ENCODE measurements at places on chromosomes 2 and 18.
A peak's percentile ranks its signal among the peaks of the same experiment; 100 is the strongest.

DNA sequence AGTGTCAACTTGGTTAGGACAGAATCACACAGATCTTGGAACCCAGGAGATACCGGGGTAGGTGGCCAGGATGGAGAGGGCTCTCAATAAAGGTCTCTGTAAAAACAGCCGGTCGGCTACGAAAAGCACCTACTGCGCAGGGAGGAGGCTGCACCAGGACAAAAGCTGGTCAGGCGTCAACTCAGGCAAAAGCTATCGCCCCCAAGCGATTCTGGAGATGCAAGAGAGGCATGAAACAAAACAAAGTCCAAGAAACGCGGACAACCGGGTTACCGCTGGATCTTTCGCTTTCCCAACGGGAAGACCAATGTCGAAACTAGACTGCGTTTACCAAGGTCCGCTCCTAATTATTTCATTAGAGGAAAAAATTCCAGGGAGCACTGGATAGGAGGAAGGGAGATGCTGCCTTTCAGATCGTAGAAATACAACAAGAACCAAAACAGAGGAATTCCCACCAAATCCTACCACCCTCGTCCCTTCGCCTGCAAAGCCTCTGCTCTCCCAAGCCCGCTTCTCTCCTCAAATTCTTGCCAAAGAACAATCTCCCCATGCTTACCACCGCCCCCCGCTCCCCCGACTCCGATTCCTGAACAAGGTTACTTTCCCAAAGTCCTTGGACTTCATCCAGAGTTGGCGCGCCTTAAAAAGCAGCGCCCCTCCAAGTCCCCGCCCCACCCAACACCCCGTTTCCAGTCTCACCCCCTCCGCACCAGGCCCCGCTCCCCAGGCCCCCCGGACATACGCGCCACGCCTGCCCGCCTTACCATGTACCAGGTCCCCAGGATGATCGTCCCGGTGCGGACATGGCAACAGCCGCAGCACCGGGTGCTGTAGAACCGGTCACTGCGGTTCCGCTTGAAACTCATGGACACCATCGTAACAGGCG is 539 bp downstream of the LAPTM4A start:
- H3K4me1 ChIP-seq, result peaks cover 11% of the 10 kb centered on the region
- DNase-seq, result no peak
- no peaks in the 10 kb centered on the region for H3K36me3 ChIP-seq
- H3K27ac ChIP-seq, result peak overlapping the region; percentile 95
- H3K27me3 ChIP-seq, result no peaks in the 10 kb centered on the region
- peak overlapping the region; percentile 57 for H3K4me3 ChIP-seq

DNA sequence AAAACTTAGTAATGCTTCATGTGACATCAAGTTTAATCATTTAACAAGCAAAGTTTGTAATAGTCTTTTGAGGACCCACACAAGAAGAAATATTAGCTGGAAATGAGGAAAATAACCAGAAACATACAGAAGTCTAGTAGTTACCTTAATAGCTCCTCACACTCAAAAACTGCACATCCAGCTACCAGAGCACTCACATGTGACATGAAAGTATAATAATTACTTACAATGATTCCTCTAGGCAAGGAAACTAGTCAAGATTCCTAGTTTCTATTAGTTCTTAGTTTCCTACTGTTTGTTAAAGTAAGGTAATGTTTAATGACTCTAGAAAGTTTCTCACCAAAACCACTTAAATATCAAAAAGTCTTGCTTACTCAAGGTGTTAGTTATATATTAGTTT is 335.8 kb downstream of the RAD51AP2 start:
- no peak for DNase-seq
- H3K4me1 ChIP-seq, result no peaks in the 10 kb centered on the region
- no peak overlapping the region for H3K27ac ChIP-seq
- no peak overlapping the region for H3K4me3 ChIP-seq

DNA sequence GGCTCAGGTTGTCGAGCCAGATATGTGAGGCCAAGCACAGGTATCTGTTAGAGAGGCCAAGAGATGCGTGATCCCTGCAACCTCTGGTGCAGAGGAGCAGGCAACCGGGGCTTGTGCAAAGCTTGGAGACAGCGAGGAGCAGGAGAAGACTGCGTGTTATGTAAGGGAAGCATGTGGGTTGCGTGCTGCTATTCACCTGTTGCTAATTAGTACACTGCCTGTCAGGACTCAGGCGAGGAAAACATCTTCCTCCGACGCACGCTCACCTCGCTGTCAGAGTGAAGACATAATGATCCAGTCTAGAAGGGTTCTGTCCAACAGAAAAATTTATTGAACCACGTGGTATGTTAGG is 102.5 kb downstream of the HNRNPLL start:
- H3K4me3 ChIP-seq, result no peak overlapping the region
- no peak for DNase-seq
- H3K27me3 ChIP-seq, result no peaks in the 10 kb centered on the region

- no peak for DNase-seq
- H3K4me1 ChIP-seq, result no peaks in the 10 kb centered on the region
- H3K4me3 ChIP-seq, result no peak overlapping the region
- no peaks in the 10 kb centered on the region for H3K27me3 ChIP-seq
Measured at GRCh38 chr2:113848758-113849415, 41.0 kb upstream of the ACTR3 start.

DNA sequence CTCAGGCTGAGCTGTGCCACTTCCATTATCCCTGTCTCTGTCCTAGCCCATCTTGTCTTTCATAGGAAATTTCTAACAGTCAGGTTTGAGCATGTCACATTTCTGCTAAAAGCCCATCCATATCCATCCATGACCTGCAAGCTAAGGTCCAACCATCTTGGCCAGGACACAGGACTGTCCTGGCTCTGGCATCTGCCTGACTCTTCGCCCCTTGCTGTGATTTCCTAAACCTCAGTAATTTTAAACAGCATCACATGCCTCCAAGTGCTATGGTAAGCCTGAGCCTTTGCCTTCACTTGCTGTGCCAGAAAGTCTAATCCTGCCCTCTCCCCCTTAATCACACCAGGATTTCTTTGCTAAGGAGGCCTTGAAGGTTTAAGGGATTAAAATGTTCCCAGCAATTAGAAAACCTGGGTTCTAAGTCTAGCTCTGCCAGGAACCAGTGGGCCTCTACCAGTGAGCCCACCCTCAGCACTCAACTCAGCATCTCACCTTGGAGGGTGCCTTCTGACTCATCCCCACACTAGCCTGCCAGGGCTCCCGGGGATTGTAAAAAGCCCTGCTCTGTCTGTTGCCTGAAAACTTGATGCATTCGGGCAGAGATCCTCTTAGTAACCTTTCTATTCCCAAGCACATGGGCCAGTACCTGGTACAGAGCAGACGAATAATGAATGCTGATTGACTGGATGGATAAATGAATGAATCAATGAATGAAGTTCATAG is 411.0 kb downstream of the LRATD1 start:
- no peaks in the 10 kb centered on the region for H3K36me3 ChIP-seq
- no peak overlapping the region for H3K4me3 ChIP-seq
- H3K27ac ChIP-seq, result no peak overlapping the region

All from effector memory CD4-positive, alpha-beta T cell (primary cell).